Gastrocnemius medialis (tissue), 4 donors: ENCODE measurements at places on chromosomes 2 and 18. TPM values are rescaled to one million over a fixed set of nuclear protein-coding genes. Genes with fewer than 3 reads are reported as not detected.

The TLX2 gene
- total RNA-seq: not detected

DNA sequence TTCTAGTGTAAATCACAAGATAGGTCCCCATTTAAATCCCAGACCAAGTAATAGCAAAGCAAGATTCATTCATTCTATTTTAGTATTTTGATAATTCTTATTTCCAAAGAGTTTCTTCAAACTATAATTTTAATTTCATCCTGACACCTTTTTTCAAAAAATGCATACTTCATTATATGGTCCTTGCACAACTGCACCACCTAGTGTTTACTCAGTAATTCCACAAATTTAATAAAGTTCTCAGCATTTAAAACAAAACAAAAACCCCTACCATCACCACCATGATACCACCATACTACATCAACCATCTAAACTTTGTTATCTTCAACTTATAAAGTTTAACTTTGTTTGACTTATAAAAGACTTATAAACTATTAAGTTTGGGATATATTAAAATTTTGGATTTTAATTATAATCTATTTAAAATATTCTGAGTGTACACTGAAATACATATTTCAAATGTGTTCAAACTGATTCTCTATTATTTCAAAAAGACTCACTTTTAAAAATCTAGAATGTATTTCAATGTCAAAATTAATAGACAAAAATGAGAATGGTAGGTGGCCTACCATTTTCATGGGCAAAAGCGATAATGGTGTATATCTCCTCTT is 44.2 kb downstream of the WDPCP start:
- no peak for DNase-seq

DNA sequence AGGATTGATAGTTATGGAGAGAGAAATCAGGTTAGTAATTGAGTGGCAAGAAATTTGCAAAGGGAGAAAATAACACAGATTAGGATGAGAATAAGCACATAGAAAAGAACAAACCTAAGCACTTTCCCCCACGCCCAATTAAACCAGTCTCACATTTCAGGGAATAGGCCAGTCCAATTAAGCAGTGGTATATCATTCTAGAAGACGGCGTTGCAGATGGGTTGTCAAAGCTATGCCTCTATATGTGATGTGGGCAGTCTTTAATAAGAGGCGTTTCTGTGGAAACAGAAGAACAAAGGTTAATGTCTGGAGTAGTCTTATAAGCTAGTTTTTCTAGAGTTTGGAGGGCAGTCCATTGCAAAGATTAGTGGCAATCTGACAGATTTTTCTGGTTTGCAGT is 61.6 kb downstream of the B3GNT2 start:
- no peak for DNase-seq

DNA sequence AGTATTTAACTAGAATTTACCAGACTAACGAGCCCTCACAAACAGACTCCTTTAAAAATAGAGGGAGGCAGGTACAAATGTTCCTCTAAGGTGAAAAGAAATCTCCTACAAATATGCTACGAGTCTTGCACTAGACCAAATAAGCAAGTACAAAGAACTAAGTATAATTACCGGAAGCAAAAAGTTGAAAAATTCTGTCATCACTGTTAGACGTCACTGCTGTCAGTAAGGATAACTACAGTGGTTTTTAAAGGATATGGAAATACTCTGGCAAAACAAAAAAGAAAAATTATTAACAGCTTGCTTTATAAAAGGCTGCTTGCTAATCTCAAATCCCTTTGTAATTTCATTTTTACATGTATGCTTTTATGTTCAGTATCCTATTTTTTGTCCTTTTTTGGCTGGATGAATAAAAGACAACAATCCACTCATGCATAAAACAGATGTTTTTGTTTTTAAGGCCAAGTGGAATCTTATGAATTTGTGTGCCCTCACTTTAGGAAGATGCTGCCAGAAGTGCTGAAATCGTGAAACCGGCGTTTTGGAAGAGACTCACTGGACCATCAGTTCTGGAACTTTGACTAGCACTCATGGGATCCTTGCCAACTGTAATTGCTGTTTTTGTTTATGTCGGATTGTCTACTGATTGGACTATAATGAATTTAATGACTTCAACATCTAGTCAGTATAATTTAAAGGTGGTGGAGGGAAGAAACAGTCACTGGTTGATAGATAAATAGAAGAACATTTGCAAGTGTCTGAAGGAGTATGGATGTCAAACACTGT is 6.7 kb downstream of the ZNF521 start:
- DNase-seq: no peak

DNA sequence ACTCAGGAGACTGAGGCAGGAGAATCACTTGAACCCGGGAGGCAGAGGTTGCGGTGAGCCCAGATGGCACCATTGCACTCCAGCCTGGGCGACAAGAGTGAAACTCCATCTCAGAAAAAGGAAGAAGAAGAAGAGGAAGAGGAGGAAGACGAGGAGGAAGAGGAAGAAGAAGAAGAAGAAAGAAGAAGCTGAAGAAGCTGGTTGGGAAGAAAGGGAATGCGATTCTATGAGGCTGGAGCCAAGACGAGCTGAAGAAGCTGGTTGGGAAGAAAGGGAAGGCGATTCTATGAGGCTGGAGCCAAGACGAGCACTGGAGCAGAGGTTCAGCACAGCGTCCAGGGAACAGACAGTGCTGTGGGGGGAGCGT is 30.3 kb upstream of the TAF1B start:
- DNase-seq: no peak

- DNase-seq: no peak
Measured at GRCh38 chr2:215888680-215889079, 124.7 kb downstream of the MREG start.

DNA sequence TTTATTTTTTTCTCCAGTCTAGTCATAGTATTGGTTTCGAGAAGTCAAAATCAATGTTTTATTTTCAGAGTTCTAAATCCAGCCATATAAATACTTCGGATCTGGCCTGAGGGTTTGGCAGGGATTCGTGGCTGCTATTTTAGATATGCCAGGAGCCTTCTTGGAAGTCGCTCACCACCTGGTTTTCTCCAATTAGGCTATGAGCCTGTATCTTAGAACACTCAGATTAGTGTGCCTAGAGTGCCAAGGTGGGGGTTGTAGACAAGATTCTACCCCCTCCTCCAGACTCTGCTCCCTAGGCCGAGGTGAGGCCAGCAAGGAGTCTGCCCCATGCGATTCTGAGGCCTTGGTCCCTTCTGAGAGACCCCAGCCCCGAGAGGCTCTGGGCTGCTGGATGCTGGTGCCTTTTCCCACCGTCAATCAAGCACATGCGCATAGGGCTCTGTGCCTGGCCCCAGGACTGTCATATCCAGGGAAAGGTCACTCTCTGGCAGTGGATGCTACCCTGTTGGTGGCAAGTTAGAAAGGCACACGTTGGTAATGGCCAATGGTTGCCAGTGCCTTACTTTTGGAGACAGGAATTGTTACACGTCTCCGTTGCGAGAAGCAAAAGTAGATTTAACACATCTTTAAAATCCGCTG is 197.1 kb downstream of the AGAP1 start:
- no peak for DNase-seq

GRCh38 chr2:155513248-155513647 is 814.8 kb downstream of the KCNJ3 start:
- DNase-seq: no peak
